T-helper 17 cell (primary cell): ENCODE measurements at places on chromosomes 5 and 9.

- no peak for DNase-seq
These were observed 47.6 kb downstream of the AQP7 start for GRCh38 chr9:33354651-33355211.

DNA sequence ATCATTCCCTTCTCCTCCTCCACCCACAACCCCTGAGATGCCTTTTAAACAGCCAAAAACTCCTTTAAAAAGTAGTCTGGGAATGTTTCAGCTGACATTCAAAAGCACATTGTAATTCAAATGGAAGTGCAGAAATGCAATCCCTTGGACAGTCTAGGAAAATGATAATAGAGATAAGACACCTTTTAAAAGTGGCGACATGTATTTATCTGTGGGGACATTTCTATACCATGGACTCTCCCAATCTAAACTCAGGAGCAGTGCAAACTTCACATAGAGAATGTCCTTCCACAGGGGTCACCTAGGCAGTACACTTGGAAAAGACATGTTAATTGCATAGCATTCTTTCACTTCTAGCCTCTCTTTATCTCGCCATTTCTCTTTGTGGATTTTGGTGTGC lies 33.0 kb downstream of the TRIM32 start:
- no peak for DNase-seq

DNA sequence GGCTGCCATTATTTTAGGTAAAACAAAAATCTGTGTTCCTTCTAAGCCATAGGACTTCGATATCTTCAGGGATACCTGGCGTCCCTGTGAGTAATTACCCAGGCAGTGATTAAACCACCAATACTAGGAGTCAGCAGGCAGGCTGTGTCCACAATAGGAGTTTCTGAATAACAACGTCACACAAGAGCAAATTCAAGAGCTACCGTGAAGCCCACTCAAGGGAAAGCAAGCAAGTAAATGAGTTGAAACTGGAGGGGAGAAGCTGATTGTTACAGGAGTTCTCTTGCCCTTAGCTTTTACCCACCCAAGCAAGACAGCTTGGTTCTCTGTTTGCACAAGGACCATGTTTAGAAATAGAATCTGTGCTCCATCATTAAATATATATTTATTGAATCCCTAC lies 50.8 kb downstream of the SEMA5A start:
- DNase-seq, result no peak

DNA sequence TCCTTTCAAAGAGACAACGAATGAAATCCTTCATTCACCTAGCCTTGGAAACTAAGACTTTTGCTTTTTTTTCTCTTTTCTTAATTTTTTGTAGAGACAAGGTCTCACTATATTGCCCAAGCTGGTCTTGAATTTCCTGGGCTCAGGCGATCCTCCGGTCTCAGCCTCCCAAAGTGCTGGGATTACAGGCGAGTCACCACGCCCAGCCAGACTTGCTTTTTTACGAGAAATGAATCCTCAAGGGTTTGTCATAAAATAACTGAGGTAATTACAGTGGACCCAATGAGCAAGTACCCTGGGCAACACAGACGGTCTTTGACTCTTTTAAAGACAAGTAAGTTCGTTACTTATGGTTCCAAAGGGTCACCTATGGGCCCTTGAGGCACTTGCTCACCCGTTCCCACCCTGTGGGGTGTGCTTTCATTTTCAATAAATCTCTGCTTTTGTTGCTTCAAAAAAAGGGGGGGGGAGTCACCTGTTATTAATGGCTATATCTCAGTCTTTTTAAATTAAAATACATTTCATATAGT lies 70.4 kb downstream of the TRPM6 start:
- no peak for DNase-seq

GRCh38 chr5:329768-330167 lies 8.3 kb downstream of the AHRR start:
- DNase-seq, result no peak

- DNase-seq, result no peak
These were observed 25.0 kb upstream of the OCLN start for GRCh38 chr5:69467442-69468225.

DNA sequence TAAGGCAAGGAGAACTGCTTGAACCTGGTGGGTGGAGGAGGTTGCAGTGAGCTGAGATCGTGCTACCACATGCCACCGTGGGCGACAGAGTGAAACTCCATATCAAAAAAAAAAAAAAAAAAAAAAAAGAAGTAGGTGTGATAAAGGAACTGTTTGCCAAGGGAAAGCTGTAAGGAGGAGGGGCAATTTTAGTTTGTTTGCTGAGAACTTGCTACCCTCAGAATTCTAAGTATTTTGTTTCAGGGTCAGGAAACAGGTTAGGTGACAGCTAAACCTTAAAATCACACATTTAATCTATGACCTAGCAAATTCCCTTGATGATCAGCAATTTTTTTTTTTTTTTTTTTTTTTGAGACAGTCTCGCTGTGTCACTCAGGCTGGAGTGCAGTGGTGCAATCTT lies 7.2 kb upstream of the ARRDC3 start:
- no peak for DNase-seq

DNA sequence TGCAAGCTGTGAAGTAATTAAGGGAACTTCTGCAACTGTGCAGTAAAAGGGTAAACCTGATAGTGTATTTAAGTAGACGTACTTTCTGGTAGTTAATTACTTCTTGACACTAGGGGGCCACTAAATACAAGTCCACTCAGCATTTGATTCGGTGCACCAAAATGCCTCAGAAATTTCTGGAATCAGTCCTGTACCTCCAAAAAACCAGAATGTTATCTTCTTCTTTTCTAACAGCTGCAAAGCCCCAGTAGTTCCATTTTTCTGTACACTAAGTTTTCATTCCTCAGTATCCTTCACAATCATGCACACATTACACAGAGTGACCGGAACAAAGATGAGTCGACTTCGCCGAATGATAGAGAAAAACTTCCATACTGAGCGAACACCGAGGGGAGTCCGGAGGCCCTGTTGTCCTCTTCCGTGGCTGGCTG lies 484 bp downstream of the GFM2 start:
- no peak for DNase-seq

DNA sequence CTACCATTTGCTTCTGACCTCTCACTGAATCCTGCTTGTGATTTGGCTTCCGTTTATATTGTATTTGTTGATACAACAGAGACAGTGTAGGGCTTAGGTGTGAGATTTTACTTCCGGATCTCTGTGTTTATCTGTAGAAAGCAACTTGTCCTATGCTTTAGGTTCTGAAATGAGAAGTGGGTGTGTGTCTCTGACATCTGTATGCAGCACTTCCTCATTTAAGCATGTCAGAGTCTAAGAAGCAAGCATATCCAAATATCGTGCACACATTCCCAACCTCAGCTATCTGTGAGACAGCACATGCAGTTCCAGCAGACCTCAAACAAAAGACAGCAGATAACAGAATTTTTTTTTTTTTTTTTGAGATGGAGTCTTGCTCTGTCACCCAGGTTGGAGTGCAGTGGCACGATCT lies 16.3 kb downstream of the KLF9 start:
- no peak for DNase-seq

GRCh38 chr5:1508659-1509290 lies 15.0 kb downstream of the LPCAT1 start:
- peak; percentile 7 for DNase-seq

DNA sequence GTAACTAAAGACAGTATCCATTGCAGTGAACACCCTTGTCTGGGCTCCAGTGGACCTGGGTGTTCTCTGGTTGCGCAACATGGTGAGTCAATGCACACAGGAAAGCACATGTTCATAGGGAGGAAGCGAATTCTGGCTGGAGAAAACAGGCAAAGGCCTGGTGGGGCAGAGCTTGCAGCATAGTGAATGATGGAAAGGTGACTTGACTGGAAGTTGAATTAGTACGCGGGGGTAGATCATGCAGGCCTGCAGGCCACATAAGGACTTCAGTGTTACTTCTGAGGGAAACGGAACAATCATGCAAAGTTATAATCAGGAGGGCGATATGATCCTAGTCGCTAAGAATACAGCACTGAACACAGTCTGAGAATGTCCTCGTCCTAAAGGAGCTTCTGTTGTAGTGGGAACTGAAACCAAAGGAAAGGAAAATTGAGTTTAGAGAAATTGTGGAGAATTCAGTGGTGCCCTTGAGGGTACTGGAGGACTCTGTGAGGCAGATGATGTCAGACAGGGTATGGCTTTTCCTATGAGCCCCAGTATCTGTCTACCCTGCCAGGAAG lies 71.9 kb upstream of the RANBP3L start:
- no peak for DNase-seq
